NCI-H1694 treated with DMSO at 0.1 percent for 48 hours (cell line): ENCODE measurements at places on chromosomes 13 and 19.
A peak's percentile ranks its signal among the peaks of the same experiment; 100 is the strongest.

DNA sequence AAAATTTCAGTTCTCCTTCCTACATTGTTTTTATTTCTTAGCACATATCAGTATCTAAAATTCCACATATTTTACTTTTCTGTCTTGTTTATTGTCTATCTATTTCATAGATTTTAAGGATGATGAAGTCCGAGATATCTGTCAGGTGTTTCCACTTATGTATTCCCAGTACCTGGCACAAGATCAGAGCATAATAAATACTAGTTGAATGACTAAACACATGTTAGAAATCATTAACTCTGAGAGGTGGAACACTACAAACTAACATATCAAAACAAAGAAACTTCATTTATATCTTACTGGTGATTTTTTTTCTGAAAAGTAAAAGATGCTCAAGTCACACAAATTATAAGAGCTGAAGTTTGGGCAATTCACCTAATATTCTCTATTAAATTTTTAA is 1208.3 kb downstream of the PCDH9 start:
- no peak for DNase-seq

- DNase-seq, result no peak
Observed at GRCh38 chr13:99984461-99985240, 3.1 kb downstream of the ZIC2 start.

DNA sequence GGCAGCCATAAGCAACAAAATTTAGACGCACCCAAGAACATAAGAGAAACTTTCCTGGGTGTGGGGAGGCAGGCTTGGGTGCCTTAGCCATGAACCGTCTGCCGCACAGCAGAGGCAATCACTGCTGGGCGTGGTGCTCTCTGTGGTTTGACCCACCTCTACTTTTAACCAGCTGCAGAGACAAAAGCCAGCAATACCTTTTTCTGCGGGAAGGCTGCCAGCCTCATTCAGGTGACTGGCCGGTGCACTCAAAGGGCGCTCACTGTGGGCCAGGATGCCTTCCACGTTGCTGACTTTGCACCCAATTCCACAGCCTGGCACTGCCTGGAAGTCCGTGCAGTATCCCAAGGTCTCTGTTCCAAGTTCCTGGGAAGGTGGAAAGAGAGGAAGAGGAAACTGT is 69.1 kb downstream of the ATP7B start:
- no peak for DNase-seq

GRCh38 chr13:57437587-57437986 is 194.0 kb upstream of the PCDH17 start:
- no peak for DNase-seq

- peak; percentile 73 for DNase-seq
Observed at GRCh38 chr13:111531505-111531904, 211.1 kb downstream of the TEX29 start.

DNA sequence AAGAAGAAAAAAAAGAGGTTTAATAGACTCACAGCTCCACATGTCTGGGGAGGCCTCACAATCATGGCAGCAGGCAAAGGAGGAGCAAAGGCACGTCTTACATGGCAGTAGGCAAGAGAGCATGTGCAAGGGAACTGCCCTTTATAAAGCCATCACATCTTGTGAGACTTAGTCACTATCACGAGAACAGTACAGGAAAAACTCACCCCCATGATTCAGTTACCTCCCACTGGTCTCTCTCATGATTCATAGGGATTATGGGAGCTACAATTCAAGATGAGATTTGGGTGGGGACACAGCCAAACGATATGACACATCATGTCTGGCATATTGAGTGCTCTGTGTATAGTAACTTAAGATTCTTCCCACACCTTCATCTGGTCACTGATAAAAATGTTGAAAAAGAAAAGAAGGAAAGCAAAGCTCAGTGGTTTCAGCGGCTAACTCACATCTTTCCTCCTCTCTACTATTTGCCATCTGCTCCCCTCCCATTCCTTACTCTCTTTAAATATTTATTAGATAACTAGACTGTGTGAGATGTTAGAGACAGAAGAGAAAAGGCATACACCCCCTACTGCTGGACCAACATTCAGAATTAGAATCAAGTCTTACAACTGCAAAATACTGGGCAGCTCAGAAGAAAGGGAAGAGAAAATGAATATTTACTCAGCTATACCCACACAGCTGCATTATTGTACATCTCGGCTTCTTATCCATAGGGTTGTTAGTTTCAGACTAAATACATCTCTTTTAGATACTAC is 60.1 kb upstream of the AKAP11 start:
- DNase-seq, result no peak

DNA sequence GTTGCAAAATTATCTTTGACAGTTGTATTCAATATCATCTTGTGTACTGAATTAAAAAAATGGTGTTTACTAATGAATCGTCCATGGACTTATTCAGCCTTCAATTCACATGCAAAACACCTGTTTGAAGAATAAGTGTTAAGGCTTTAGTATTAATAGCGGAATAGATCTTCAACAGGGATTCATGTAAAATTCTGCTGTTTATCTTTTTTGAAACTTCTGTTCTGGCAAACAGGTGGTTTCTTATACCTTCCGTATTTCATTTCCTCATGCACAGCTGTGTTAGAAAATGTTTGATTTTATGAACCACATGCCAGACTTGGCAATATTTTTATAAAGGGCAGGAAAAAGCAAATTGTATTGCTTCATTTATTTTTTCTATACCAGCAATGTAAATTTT is 255.7 kb downstream of the DACH1 start:
- DNase-seq, result no peak

DNA sequence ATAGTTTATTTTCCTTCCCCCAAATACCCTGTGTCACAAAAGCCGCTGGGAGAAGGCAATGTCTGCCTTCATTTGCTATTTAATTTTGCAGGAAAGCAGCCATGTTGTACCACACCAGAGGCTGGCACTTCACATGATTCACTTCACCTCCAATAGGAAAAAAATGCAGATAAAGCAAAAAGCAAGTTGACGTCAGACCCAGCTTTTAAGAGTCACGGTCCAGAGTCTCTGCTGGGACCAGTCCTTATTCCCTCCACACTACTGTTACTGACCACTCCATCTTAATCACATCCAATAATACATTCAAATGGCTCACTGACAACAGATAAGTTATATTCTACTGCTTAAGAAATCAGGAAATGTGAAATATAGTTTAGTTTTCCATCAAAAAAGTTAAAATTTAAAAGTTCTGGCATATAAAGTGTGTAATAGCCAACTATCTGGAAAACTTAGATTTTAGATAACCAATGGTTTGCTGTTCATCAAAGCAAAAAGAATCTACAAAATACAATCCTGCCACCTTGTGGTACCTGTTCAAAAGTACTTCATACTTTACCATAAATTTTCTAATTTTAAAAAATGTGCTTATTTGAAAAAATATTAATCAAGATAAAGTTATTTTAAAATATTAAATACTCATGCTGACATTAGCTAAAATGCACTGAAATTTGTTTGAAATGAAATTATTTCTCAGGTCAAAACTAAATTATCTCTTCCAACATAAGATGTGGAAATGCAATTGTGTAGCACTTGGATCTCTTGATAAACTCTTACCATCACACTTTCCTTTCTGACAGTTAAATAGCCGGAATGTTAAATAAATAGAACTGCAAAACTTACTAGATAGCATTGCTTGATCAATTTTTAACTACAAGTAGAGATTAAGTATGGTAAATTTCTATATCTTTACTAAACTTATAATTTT is 97.3 kb downstream of the SERP2 start:
- peak; percentile 12 for DNase-seq

- DNase-seq, result peak; percentile 64
Observed at GRCh38 chr19:49149652-49150105, 5.5 kb downstream of the HRC start.

- DNase-seq, result no peak
Observed at GRCh38 chr13:80100636-80101035, 240.3 kb downstream of the SPRY2 start.

DNA sequence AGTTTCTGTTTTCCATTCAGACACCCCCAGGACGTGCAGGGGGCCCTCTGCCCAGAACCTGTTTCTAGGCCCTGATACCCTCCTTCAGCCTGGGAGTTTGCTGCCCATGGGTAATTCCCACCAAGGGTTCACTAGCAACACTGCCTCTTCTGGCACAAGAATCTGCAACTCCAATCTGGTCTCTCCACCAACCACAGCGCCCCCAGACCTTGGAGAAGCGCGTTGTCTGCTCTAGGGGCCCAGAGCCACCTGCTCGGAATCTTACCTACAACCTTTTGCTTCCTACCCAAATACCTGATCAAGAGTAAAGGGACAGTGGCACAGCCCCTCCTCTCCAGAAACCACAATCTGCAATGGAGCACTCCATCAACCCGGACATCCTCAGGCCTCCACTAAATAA is 763 bp downstream of the ZNF180 start:
- no peak for DNase-seq

DNA sequence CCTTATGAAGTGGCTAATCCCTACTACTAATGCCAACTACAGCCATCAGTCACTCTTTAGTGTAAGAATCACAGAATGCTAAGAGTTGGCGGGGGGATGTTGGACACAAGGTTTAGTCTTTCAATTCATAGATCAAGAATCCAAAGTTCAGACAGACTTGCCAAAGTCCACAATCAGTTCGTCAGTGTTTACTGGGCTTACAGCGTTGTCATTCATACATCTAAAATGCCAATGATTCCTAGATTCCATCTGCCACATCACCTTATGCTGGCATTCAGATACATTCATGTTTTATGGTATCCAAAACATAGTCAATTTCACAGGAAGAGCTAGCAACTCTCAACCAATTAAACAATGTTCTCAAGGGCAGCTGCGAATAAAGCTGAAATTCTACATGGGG is 18.1 kb downstream of the RCBTB2 start:
- no peak for DNase-seq

GRCh38 chr19:13783565-13784500 is 9.6 kb downstream of the C19orf53 start:
- no peak for DNase-seq

DNA sequence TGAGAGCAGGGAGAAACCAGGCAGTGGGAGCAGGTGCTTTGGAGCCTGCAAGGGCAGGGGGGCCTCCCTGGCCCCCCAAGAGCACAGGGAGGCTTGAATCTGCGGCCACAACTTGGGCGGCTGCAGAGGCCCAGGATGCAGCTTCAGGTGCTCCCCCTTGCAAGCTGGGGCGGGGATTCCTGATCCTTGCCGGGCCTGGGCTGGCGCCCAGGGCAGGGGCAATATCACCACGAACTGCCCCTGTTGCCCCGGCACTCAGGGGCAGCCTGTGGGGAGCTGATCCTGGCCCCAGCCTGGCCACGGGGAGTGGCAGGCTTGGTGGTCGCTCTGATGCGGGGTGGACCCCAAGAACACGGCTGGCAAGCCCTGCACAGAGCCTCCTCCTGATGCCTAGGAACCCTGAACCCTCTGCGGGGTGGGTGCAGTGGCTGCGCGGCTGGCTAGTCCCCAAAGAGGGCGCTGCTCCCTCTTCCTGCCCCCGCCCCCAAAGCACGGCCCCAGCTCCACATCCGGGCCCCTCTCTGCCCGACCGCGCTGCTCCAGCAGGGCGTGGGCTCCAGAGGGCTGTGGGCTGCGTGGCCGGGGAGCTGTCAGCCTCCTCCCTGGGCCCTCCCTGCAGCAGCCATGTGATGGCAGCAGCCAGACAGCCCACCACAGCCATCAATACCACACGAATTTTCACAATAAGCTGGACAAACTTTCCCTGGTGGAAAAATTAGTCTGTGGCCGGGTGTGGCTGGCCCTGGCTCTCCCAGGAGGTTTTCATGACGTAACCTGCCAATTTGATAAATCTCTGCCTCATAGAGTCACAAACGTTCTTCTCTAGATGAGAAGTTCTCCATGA is 21.0 kb downstream of the TNFSF9 start:
- DNase-seq, result no peak

- peak; percentile 39 for DNase-seq
Observed at GRCh38 chr13:32639502-32640105, 53.4 kb downstream of the PDS5B start.

DNA sequence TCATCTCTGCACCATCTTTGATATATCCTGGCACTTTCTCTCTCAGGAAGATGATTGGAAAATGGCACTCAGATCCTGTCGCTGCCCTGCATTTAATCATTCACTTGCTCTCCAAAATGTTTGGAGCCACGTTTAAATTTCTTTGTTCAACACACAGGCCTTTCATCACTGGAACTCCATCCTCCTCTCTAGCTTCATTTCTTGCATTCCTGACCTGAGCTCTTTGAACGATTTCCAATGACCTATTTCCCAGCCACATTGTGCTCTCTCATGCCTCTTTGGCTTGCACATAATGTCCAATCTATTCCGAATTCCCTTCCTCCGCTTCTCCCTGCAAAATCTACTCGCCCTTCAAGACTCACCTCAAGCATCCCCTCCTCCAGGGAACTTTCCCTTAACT is 287.4 kb upstream of the NBEA start:
- DNase-seq, result no peak

GRCh38 chr19:22545751-22546150 is 88.4 kb upstream of the ZNF492 start:
- DNase-seq, result peak; percentile 4

DNA sequence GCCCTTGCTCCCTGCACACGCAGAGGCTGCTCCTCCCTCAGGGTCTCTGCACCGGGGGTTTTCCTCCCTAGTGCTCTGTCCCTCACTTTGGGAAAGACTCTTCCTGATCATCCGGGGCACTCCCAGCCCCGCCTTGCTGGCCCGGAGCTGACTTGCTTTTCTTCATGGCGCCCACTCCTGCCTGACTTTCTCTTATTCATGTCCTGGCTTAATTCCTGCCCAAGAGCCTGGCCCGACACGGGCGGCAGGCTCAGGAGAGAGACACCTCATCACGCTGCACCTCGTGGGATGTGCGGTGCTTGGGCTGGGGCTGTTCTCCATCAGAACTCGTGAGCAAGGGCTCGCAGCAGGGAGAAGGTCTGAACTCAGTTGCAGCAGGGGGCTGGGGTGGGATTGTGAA is 11.8 kb upstream of the PLA2G4C start:
- no peak for DNase-seq

DNA sequence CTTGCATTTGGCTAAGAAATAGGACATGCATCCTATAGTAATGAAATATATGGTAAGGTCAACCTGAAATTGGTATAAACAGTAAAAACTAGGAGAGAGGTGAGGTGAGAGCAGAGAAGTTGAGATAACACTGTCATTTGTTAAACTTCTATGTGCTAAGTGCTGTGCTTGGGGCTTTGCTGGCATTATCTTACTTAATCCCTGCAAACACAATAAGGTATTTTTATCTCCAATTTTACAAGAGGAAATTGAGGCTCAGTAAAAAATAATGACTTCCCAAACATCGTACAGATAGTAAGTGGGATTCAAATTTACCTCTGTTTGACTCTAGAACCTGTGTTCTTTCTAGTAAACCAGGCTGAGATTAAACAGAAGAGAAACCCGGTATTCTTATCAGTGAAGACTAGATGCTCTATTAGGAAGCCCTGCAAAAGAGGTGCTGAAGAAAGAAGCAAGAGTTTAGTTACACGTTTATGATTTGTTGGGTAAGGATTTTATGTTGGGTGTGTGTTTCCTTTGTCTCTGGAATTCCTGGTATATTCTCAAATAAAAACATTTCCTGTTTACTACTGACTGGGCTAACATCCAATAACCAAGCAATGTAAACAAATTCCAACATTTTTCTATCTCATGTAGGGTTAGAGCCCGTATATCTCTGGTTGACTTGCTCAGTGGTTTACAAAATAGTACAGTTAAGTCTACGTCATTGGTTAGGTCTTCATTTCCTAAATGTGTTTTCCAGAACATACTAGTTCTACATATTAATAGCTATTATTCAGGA is 137.3 kb upstream of the FNDC3A start:
- no peak for DNase-seq
